ENCODE measurements at places on chromosomes 1 and 21.

DNA sequence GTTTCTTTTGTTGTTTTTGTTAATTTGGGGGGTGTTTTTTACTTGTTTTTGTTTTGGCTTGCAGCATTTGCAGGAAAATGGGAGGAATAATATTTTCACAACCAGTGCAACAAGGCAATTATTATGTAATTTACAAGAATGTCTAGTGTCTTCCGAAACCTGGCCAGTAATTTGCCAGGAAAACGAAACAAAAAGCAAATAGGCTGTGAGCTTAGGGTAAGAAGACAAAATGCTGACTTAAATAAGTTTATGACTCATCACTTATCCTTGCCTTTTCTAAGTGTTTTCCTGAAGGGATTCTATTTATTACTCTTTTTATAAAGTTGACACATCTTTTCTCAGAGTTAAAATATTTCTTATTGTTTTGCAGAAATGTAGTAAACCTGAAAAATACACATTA is 49.8 kb downstream of the KCNT2 start:
- DNase-seq, result no peak

- no peak for DNase-seq
These were observed at the start of gene GPR157 for GRCh38 chr1:9128520-9129265. GPR157 (minus strand) TSS chr1:9129102; CDS start chr1:9129027, 75 bp downstream.

DNA sequence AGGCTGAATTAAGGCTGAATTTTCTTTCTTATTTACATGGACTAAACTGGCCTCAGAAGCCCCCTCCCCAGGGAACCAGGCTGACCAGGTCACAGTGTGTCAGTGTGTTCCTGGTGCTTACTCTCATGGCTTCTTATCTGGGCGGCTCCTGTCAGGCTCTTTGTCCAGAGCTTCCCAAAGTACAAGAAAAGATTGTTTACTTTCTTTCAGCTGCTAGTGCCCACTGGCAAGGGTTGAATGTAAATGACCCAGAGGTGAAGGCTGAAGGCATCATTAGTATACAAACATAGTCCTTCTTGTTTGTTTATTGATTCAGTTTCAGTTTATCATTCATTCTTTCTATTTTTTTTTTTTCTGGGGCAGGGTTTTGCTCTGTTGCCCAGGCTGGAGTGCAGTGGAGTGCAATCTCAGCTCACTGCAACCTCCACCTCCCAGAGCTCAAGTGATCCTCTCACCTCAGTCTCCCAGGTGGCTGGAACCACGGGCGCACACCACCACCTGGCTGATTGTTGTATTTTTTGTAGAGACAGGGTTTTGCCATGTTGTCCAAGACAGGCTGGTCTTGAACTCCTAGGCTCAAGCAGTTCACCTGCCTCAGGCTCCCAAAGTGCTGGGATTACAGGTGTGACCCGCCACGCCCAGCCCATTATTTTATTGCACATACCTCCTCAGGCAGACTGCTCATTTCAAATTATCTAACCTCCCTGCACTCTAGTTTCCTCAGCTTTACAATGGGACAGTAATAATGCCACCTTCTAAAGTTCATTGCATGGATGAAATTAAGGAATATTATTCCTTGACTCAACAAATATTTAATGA is 9.8 kb upstream of the KDM4A start:
- DNase-seq, result no peak

DNA sequence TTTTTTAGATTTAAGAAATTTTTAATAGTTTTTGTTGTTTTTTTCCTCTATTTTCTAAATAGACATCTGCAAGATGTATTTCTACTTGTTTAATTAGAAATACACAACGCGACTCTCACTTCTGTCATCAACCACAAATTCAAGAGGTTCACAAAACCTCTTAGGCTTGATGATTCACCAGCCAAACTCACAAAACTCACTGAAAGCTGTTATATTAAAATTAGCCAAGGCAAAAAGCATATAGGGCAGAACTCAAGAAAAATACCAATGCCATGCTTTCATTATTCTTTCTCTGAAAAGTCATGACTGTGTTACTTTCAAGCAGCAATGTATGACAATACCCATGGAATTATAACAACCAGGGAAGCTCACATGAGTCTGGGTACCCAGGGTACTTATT is 487.0 kb upstream of the RGS18 start:
- DNase-seq, result no peak

DNA sequence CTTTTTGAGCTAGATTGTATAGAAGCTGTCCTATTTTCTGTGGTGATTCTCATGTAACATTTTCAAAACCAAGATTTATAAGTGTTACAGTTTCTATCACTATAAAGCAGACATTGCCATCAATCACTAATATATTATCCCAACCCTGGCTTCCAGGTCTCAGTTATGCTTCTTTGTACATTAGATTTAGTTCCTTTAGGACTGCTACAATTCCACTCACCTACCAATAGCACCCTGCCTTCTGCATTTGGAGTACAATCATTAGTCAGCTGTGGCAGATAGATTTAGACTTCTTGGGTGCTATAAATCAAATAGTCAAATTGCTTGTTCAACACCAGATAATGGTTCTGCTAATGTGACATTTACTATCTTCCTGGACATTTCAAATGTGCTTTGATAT is 281.6 kb downstream of the BRINP3 start:
- DNase-seq, result no peak

- DNase-seq, result no peak
These were observed 127.1 kb downstream of the RIPK4 start for GRCh38 chr21:41639766-41640165.
